Right cardiac atrium (tissue), 5 donors: ENCODE measurements at places on chromosomes 7 and 10.

GRCh38 chr7:1105189-1105588 is 17.3 kb downstream of the GPER1 start:
- DNase-seq, result peak; percentile 11

DNA sequence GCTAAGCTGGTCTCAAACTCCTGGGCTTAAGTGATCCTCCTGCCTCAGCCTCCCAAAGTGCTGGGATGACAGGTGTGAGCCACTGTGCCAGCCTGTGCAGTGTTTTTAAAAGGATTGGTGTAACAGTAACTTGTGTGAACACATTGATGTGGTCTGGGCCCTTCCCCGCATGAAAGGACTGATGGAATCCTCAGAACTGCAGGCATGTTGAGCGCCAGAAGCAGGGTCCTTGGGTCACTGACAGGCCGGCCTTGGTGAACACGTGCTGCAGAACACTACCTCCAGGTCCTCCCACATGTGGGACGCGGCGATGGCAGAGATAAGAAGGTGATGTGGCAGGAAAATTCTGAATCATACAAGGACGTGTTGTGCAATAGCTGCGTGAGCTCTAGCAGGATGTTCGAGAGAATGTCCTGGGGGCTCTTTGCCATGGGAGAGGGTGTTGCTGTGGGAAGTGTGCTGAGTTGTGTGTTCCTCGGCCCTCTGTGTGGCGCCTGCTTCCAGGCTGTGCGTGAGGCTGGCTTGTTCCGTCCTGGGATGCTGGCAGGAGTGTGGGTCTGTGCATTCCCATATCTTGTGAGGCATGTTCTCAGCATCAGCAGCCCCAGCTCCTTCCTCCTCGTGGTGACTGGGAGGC is 68.2 kb downstream of the DNAJB6 start:
- DNase-seq, result peak; percentile 54

GRCh38 chr7:12607134-12607533 is 36.6 kb downstream of the SCIN start:
- no peak for DNase-seq

DNA sequence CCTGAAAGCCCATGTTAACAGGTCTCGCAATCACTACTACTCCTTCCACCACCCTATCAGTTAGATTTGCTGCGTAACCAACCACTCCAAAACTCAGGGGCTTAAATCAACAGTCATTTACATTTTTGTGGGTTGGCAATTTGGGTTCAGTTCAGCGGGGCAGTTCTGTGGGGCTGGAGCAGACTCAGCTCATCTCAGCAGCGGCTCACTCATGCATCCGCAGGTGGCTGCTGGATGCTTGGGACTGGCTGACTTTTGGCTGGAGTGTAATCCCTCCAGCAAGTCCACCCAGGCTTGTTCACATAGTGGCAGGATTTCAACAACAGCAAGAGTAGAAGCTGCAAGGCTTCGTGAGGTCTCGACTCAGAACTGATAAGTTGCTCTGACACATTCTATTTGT is 79.2 kb downstream of the NEUROD6 start:
- no peak for DNase-seq
